ENCODE measurements at places on chromosomes 13 and 19.

DNA sequence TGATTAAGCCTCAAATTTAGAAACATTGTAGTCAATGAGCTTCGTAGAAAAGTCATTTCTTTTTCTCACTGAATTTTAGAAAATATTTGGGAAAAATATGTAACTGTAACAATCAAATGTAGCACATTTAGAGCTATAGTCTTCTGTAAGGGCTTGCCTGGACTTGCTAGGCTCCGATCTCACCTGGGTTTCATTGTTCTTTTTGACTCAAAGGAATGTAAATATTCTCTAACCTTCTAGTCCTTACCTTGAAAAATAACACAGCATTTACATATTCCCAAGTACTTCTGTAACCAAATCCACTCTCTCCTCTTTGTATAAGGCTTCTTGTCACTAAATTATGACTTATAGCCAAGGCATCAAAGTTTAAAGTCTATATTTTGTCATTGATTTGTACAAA is 2.9 kb upstream of the UFM1 start:
- no peak for DNase-seq

GRCh38 chr19:30479231-30479630 is 107.0 kb downstream of the ZNF536 start:
- DNase-seq = no peak

GRCh38 chr19:15091918-15092753 is 10.1 kb downstream of the OR1I1 start:
- peak; percentile 51 for DNase-seq

- no peak for DNase-seq
Observed at GRCh38 chr19:49583239-49583638, 2.1 kb downstream of the PRRG2 start.

DNA sequence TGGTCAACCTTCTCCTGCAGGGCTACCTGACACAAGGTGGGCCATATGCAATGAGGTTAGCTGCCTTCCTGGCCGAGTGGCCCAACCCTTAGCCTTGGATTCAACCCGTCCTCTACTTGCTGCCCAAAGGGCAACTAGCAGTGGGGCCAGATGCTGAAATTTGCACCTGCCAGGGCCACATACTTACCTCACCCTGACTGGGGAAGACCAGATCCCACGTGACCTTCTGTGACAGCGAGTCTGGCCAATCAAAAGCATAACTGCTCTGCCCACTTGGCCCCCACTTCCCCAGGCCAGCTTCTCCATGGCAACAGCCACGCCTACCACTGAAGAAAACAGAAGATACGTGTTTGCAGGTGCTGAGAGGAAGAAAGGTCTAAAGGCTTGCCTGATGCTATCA is 10.9 kb downstream of the PEG3 start:
- DNase-seq = no peak

- DNase-seq = no peak
Observed at GRCh38 chr13:19152403-19152802, 29.2 kb downstream of the TUBA3C start.

DNA sequence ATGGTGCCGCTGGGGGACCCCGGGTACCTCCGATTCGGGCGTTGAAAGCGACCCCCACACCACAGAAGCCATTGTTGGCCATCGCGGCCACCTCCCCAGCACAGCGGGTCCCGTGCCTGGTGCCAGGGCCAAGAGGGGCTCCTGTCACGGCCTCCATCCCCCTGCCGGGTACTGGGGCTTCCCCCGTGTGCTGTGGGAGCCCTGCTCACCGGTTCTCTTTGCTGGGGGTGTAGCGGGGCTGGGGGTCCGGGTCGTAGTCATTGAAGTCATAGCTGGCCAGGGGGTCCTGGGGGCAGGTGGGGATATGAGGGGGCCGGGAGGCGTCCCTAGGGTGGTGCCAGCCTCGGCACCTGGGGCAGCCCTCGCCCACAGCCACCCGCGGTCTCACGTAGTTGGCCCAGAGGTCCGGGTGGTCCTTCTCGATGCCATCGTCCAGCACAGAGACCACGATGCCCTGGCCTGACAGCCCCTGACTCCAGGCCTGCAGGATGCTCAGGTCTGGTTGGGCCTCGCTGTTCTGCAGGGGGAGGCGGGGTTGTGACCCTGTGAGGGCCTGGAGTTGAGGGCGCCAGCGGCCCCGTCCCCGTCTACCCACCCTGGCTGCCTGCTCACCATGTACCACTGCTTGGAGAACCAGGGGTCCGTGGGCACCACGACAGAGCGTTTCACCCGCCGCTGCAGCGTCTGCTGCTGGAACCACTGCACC is 2.4 kb downstream of the PCSK4 start:
- peak; percentile 45 for DNase-seq

DNA sequence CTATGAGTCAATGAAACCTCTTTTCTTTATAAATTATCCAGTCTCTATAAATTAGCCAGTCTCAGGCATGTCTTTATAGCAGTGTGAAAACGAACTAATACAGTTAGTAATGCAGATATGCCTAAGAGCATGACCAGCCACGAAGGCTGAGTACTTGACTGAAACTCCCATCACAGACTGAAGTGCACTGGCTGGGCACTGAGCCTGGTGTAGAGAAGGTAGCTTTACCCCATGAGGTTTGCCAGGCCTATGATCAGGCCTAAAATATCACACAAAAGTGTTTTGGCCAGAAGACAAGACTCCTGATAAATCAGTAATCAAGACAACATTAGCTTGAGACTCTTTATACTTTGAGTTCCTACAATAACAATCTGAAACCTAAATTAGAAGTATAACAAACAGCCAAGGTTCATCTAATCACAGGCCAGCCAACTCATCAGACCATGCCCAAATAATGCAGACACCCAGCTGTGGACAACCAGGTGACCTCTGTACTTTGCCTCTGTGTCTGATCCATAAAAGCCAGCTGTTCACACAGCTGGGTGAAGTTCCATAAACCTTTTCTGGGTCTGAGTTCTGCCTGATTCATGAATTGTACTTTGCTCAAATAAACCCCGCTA is 771.8 kb upstream of the SLITRK1 start:
- no peak for DNase-seq

DNA sequence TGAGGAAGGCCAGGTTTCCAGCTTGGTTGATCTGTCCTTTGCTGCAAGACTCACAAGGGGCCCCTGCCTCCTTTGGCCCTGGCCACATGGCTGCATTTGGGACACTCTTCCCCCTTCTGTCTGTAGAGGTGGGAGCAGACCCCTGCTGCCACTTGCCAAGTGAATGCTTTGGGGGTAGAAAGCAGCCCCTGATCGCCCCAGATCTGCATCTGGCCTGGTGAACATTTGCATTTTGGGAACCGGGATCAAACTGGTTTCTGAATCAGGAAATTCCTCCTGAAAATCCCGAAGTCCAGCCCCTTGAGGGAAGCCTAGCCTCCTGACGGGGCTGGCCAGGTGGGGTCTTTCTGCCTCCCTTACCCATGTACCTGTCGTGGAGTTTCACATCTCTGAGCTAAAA is 14.9 kb downstream of the DPF1 start:
- no peak for DNase-seq

DNA sequence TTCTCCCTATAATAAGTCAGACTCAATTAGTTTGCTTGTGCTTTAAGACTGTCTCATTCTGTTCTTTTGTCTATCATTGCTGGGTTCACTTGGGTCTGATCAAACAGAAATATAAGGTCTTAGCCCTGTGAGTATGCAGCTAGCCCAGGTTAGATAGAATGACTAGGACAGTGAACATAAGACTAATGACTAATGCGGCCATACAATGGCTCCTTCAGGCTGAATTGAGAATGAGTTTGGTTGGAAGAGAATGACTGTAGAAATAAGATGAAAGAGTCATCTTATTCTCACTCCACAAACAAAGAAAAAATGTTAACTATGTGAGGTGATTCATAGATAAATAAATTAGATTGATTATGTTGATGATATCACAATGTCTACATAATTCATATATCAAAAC is 50.1 kb upstream of the OBI1 start:
- no peak for DNase-seq

GRCh38 chr13:64075543-64076271 is 2660.1 kb upstream of the PCDH20 start:
- no peak for DNase-seq

- no peak for DNase-seq
Observed at GRCh38 chr19:50467566-50467965, 8.7 kb upstream of the EMC10 start.

- no peak for DNase-seq
Observed at GRCh38 chr13:75825161-75825560, 189.0 kb downstream of the LMO7 start.

DNA sequence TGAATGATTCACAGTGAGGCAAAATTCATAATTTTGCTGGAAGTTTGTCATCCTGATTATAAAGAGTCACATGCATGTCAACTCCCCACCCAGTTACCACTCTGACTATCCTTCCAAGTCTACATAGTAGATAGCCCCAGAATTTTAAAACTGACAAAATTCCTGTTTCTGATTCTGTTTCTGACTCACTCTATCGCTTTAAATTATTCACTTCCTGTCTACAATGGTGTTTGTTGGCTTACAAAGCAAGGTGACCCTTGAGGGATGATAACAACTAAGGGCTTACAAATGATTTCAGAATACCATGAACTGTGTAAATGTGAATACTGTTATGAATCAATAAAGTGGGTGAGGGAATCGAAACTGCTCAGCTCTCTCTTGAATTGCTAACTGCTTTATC is 98.7 kb upstream of the KL start:
- DNase-seq = no peak

DNA sequence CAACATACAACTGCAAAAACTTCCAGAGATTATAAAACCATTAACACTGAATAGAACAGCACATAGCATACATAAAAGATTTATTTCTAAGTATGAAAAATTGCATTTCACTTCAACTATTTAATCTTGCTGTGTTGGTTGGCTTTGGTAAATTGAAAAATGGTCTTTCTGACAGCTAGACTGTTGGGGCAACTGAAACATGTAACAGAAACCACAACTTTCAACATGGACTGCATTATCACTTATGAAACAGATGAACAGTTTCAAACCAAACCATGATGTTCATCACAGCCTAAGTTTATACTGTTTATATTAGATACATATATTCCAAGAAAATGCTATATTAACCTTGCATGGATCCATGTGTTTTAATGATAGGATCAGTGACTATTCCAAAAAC is 324.1 kb upstream of the PCDH9 start:
- DNase-seq = no peak

- no peak for DNase-seq
Observed at GRCh38 chr13:46858776-46859175, 38.1 kb downstream of the HTR2A start.

GRCh38 chr13:43911278-43911677 is 31.6 kb downstream of the LACC1 start:
- no peak for DNase-seq

DNA sequence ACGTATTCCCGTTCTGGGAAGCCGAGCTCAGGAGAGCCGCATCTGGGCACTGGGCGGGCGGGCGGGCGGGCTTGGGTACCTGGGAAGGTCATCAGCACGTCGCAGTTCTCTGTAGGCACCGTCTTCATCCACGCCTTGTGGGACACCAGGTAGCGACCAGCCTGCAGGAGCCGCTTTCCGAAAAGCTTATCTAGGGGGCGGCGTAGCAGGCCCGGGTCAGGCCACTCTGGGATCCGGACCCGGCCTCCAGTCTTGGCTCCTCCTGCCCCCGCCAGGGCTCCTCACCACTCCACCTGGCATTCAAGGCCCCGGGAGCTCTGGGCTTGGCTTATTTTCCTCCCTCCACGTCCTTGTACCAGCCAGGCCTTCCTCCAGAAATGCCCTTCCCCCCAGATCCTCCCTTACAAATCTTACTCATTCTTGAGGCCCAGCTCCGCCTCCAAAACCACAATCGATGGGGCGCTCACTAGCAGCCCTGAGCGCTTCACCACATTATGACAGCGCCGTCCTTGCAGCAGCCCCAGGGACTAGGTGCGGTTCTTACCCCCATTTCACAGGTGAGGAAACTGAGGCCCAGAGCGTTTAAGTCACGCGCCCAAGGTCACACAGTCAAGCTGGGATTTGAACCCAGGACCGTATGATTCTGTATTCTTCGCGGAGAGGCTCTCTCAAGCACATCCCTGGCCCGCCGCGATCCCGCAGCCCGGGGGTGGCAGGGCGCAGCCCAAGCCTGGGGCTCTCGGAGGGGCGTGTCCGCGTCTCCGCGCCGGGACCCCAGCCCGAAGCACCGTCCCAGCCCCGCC is 843 bp downstream of the ANO8 start:
- no peak for DNase-seq

DNA sequence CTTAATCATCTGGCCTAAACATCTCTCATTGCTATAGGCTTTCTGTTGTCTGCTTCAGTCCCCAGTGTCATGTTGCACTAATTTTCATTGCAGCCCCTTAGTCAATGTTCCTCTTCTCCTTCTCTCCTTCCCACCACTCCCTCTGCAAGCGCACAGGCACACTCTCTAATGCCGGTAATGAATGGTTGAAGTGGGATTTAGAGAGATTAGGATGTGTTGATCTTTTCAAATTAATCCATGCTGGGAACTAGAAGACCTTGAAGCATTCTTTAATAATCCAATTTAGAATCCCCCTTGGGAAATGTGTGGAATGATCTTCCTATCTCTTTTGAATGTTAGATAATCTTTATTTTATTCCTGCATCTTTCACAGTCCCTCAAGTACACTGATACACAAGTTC is 33.2 kb upstream of the NDFIP2 start:
- no peak for DNase-seq

DNA sequence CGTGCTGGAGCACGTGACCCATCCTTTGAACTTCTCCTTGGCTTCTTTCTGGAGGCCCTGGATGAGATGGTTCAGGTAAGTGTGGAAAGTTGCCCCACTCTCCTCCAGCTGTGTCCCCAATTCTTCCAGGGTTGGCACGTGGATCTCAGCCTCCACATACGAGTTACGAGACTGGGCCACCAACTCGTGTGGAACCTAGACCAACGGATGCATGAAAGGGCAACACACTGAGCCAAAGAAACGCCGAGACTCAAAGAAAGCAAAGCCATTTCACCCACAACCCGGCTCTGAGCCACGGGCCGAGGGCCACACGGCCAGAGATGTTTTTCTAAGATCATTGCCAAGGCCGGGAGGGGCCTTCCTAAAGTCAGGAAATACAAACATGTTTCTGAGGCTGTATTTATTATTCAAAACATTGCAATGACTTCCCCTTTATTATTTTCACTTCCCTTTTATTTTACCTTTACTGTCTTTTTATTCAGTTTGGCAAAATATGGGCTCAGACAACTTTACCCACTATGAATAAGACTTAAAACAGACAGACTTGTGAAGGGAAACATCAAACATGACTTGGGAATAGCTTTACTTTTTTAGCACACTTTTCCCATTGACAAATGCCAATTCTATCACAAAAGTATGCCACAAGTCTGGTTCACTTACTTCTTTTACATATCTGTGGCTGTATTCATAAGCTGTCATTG is 94.6 kb downstream of the KL start:
- DNase-seq = peak; percentile 37

DNA sequence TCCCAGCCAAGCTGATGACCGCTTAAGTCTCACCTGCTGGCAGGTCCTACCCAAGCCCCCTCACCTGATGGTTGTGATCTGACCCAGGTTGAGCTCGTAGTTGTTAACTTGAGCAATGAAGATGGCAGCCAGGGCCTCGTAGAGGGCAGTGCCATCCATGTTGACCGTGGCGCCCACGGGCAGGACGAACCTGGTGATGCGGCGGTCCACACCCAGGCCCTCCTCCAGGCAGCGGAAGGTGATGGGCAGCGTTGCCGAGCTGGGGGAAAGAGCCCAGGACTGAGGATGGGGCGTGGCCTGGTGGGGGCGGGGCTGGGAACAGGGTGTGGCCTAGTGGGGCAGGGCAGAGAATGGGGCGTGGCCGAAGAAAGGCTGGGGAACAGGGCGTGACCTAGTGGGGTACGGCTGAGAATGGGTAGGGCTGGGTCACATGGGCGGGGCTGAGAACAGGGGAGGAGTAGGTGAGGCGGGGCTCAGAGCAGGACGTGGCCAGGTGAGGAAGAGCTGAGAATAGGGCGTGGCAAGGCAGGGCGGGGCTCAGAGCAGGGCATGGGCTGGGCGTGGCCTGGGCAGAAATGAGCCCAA is 12.9 kb downstream of the OR7C2 start:
- DNase-seq = no peak

All from ovary (tissue), 10 donors.